CD4-positive, CD25-positive, alpha-beta regulatory T cell (primary cell): ENCODE measurements at places on chromosomes 6 and 20. TPM values are rescaled to one million over a fixed set of nuclear protein-coding genes. Genes with fewer than 3 reads are reported as not detected.

- DNase-seq = no peak
These were observed 13.5 kb upstream of the TRAM2 start for GRCh38 chr6:52590152-52590891.

DNA sequence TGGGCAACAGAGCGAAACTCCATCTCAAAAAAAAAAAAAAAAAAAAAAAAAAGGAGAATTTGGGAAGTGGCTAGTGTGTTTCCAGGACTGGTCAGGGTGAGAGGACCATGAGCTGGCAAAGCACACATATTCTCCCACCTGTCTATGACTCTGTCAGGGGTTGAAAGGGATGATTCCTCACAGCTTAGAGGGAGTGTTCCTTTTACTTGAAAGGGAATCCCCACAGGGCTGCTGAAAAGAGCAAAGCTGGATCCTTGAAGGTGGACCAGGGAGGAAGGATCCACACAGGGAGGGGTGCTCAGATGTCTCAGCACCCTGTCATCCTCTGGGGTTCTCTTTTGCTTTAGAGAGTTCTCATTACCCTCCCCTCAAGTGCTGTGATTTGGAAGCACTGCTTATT lies 13.2 kb downstream of the MRAP2 start:
- no peak for DNase-seq

The F13A1 gene
- polyA plus RNA-seq = not detected

The ARFGEF3 gene
- not detected for polyA plus RNA-seq

The LHFPL5 gene
- polyA plus RNA-seq = not detected

The IMPG1 gene
- polyA plus RNA-seq = not detected

The DPPA5 gene
- polyA plus RNA-seq = not detected

The ADGRG6 gene
- not detected for polyA plus RNA-seq
